Memory B cell (primary cell): ENCODE measurements at places on chromosomes 16 and 17.

GRCh38 chr17:49217651-49218413, 7.3 kb downstream of the ABI3 start:
- DNase-seq = peak; percentile 52

GRCh38 chr17:7352910-7353635, 1.1 kb downstream of the KCTD11 start:
- DNase-seq = no peak

DNA sequence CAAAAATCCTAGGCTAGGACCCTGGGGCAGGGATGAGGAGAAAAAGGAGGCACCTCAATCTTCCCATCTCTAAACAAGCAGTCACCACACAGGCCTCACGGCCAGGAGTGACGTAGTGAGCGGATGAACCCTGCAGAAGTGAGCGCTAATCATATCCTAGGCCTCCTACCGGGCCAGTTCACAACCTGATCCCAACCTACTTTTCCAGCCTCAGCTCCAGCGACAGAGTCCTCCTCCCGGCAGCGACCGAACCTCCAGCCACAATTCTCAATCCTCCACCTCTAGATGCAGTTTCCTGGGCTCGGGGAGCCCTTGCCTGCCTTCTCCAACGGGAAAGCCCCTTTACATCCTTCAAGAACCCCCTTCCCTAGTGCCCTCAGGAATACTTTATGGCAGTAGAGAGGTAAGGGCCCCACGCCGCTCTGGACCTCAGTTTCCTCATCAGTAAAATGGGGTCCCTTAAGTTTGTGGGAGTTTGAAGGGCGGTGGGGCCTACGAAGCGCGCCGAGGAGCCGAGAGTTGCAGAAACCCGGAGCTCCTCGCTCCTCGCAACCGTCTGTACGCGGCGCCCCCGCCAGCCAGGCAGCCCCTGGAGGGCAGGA, 1.4 kb downstream of the ZNF668 start:
- DNase-seq = no peak

DNA sequence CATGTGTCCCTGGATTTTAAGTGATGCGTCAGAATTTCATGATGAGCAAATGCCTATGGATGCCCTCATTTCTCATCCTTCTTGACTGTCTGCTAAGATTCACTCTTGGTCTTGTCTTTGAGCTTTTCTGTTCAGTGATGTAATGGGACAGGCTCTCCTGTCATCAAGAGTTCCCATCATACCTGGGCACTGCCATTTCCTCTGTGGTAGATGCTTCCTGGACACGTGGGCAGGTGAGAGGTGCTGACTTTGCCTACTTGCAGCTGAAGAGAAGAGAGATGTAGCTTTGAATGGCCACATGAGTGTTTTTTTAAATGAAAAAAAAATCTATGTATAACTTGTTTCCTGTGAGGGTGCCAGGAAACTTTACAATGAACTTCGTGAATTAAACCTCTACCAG, 557.7 kb downstream of the MAF start:
- no peak for DNase-seq

GRCh38 chr17:4971826-4972225, 4.2 kb upstream of the SPAG7 start:
- no peak for DNase-seq

- DNase-seq = no peak
Measured at GRCh38 chr17:59807892-59808509, 84.7 kb downstream of the TUBD1 start.

- DNase-seq = no peak
Measured at GRCh38 chr17:79544142-79544914, 66.5 kb downstream of the RBFOX3 start.

DNA sequence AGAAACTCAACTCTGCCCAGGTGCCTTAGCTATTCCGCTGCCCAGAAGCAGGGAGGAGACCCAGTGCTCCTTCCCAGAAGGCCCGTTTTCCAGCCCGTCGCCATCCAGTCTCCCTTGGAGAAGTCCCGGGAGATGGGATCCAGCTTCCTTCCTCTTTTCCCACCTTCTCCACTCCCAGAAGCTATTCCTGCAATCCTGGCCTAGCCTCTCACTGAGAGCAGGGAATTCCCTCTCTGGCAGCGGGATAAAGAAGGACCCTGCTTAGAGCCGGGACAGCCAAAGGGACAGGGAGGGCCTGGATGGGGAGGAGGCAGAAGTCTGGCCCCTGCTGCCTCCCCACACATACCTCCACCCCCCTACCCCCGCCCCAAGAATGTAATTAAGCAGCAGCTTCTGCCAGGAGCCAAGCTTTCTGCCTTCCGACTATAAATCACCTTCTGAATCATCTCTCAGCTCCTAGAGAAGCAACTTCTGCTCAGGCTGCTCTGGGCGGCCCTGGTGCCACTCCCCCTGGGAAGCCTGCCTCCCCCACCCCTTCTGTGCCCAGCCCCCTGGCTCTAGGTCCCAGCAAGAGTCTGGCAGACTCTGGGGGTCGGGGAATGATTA, 6.4 kb downstream of the WNT3 start:
- no peak for DNase-seq

DNA sequence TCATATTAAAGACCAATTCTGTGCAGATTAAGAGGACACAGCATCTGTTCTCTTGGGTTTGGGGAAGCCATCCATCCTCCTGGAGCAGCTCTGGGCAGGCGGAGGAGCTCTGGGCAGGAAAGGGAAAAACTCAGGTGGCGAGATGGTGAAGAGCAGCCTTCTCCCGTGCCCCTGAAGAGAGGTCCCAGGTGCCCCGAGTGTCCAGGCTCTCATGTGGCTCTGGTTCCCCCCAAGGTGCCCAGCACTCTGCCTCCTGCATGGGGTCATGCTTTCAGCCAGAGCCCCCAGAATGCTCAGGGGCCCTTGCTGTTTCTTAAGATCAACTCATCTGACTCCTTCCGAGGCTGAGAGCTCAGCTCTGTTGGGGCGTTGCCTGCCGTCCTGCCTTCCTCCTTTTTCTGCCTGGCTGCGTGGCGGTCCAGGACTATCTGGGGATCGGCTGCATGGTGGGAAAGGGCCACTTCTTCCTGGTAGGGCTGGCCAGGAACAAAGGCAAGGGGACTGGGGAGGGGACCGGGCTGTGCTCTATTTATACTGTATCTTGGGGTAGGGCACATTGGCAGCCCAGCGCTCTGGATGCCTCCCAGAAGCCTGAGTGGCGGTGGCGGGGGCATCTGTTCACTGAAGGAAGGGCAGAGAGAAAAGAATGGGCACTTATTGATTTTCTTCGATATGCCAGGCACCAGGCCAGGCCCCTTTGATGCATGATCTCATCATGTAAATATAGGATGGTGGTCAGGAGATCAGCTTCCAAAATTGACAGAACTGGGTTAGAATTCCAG, 103.2 kb upstream of the SDK2 start:
- no peak for DNase-seq

DNA sequence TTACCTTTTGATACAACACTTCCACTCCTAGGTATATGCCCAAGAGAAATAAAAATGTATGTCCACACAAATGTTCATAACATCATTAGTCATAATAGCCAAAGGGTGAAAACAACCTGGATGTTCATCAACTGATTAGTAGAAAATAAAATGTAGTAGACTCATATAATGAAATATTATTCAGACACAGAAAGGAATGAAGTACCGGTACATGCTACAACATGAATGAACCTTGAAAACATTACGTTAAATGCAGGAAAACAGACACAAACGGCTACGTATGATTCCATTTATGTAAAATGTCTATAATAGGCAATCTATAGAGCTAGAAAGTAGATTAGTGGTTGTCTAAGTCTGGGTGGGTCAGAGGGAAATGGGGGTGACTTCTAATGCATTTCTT, 358.5 kb downstream of the CA10 start:
- no peak for DNase-seq

- DNase-seq = no peak
Measured at GRCh38 chr17:55430541-55431288, 9.1 kb upstream of the MMD start.

- no peak for DNase-seq
Measured at GRCh38 chr17:41352597-41353366, 2.2 kb upstream of the KRT33A start.

DNA sequence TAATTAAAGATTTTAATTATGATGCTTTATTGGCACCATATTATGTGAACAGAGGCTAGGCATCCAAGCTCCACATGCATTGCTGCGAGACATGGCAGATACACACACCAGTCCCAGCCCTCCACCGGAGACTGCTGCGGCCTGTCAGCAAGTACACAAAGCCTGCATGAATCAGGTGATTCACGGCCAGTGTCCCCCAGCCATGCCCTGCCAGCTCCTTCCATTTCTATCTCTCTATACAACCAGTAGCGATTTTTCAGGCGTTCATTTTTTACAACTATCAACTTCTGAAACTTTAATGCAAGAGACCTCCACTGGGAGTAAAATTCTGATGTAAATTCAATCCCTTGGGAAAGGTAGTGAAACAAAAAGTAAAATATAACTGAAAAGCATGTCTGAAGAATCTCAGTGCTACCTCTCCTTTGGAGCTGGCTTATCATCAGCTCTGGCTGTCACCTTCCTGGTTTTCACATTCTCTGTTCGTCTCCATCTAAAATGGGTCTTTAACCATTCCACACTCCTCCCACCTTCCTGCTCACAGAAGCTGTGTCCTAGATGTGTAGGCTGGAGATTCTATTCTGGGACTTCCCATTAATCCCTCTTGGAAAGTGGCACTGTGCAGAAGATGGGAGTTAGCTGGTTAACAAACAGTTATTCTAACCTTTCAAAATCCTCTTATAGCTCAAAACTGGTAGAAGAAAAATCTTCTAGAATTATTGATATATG, 32.2 kb downstream of the HS3ST3A1 start:
- no peak for DNase-seq

DNA sequence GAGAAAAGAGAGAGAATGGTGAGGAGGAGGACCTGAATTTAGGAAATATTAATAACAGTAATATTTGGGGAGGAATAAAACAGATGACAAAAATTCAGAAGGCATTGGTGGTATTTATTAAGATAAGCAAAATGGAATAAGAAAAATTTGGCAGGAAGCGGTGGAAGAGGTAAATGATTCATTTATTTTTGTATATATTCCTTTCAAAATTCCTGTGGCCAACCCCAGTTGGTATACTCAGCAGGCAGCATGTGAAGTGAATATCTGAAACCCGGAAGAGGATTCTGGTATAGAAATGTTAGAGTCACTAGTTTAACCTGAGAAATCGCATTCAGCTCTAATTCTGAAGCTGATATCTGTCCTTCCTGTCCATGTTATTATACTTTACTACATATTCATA, 792.0 kb downstream of the KCNJ2 start:
- DNase-seq = no peak

DNA sequence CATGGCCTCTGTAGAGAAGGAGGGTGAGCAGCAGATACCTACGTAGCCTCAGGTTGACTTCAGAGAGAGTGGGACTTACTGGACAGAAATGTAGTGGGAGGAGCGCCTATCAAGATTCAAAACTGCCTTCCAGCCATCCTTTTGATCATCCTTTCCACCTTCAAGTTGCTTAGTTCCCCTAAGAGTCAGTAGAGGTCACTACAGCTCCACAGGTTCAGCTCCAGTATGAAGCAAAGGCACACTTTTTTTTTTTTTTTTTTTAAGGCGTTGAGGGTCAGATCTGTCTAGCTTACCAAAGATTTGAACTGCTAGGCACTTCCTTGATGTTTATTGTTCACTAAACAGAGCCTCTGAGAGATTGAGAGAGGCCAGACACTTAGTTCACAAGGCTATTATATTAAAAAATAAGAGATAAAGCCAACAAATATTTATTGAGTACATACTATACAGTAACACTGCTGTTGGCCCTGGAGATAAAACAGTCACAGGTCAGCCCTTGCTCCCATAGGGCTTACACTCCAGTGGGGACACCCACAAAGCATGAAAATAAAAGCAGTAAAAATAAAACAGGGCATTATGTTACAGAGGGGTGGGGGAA, 3.1 kb downstream of the RNF227 start:
- peak; percentile 53 for DNase-seq

DNA sequence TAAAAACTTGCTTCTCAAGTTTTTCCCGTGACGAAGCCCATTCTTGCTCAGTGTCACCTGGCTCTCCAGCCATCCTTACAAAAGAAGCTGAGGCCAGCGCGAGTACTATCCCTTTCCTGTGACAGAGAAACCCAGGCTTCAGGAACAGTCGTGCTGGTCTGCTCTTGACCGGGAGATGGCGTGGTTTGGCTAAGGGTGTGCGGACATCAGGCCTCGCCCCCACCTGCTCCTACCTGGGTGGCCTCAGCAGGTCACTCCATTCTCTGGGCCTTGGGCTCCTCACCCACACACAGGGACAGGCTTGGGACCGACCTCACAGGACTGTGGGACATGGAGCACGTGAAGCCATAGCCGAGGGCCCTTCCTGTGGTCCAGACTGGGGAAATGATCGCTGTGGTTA, 75.2 kb upstream of the CIBAR2 start:
- DNase-seq = no peak

- DNase-seq = no peak
Measured at GRCh38 chr16:1674751-1675664, 3.1 kb upstream of the JPT2 start.

DNA sequence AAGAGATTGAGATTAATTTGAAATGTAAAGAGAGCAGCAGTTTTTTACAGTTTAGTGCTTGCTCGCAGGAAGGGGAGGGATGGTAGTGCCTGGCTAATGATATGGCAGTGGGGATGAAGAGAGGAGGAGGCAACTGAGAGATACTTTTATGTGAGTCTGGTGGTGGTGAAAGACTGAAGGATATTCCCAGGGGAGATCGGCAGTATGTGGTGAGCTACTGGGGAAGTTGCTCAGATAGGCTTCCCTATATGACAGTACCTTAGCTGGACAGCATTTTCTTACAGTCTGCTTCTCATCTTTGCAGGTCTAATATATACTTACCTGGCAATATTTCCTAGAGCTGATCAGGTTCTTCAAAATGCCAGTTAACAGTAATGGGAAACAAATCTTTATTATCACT, 8.6 kb downstream of the CEP95 start:
- DNase-seq = no peak

- DNase-seq = no peak
Measured at GRCh38 chr17:63153488-63153887, 187.5 kb downstream of the TANC2 start.

DNA sequence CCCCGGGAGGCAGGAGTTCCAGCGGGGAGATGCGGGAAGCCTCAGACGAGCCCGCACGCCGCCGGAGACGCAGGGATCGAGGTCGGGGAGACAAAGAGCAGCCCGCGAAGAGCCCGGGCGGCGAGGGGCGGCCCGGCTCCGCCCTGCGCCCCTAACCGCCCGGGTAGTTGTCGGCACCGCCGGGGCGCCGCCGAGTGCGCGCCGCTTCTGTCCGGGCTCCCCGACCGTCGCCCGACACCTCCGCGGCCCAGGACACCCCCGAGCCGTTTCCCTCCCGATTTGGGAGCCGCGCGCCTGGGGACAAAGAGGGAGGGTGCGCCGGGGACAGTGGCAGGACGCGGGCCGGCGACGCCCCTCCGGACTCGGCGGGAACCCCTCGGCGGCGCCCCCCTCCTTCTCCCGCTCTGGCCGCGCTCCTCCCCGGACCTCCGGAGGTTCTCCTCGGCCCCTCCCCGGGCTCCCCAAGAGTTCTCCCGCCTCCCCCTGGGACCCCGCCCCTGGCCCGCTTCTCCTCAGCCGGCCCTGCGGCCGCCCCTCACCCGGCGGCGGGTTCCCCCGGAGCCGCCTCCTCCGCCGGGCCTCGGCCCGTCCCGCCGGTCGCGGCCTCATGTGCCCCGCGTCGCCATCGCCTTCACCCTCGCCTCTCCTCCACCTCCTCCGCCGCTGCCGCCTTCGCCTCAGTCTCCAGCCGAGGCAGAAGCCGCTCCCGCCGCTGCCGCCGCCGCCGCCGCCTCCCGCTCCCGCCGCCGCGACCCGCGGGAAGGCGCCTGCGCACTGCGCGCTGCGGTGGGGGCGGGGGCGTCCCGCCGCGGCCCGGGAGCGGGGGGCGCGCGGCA, at the start of gene GJC1:
Gene GJC1 (minus strand): TSS at position 765 of the 836 bp plus-strand sequence. CDS start 24,470 bp downstream, outside the sequence.
- peak; percentile 47 for DNase-seq
